Lung (tissue), 17 donors: ENCODE measurements at places on chromosomes 2 and 18. TPM values are rescaled to one million over a fixed set of nuclear protein-coding genes. Genes with fewer than 3 reads are reported as not detected.
A peak's percentile ranks its signal among the peaks of the same experiment; 100 is the strongest.

Gene ALPG
- total RNA-seq = 1.0 TPM

Gene SKOR2
- not detected for total RNA-seq

Gene COL4A4
- 20.1 TPM for total RNA-seq

Gene MERTK
- 20.2 TPM for total RNA-seq

Gene FIGN
- total RNA-seq = 5.4 TPM

Gene OR6B2
- total RNA-seq = not detected

Gene NDUFS1
- total RNA-seq = 87.4 TPM

Gene CCL20
- total RNA-seq = 8.0 TPM

Gene PLEKHH2
- total RNA-seq = 311 TPM

Gene FSIP2
- total RNA-seq = 2.6 TPM

Gene GAD1
- 0.80 TPM for total RNA-seq

DNA sequence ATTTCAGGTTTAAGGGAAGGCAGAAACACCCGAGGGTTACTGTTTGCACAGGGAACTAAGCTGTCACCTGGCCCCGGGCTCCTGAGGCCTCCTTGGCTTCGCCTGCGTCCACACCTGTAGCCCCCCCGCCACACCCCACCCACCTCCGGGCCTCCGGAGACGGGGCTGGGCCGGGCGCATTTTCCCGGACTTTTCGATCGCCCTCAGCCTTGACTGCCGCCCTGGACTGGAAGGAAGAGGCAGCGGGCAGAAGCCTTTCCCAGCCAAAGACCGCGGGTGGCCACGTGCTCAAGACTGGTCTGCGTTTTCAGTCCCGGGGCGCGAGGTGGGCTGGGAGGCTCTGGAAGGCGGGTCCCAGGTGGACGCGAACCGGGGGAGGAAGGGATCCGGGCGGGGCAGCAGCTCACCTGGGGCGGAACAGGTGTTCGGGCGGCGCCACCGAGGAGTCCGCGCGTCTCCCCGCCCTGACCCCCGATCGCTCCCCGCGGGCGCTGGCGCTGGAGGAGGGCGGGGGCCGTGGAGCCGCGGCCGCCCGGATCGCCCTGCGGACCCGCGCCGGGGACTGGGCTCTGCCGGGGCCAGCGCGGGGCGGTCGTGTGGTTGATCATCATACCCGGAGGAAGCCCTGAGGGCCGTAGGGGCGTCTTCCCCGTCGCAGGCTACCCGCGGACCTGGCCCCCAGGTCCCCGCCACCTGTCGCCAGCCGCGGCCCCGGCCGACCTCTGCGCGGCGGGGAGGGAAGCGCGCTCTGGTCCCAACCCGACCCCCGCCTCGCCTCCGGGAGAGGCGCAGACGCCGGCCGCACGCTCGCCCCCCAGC is 3.2 kb downstream of the ID2 start:
- H3K4me1 ChIP-seq = no peaks in the 10 kb centered on the region
- no peaks in the 10 kb centered on the region for H3K27me3 ChIP-seq

- H3K4me3 ChIP-seq = no peak overlapping the region
- peaks cover 5% of the 10 kb centered on the region for H3K4me1 ChIP-seq
- no peak overlapping the region for H3K27ac ChIP-seq
- H3K36me3 ChIP-seq = no peaks in the 10 kb centered on the region
Measured at GRCh38 chr2:99715956-99716355, 226.1 kb upstream of the REV1 start.

- no peaks in the 10 kb centered on the region for H3K27me3 ChIP-seq
- no peak overlapping the region for H3K4me3 ChIP-seq
- no peak overlapping the region for H3K27ac ChIP-seq
- H3K4me1 ChIP-seq = no peaks in the 10 kb centered on the region
Measured at GRCh38 chr2:219560037-219560892, 11.1 kb downstream of the OBSL1 start.

DNA sequence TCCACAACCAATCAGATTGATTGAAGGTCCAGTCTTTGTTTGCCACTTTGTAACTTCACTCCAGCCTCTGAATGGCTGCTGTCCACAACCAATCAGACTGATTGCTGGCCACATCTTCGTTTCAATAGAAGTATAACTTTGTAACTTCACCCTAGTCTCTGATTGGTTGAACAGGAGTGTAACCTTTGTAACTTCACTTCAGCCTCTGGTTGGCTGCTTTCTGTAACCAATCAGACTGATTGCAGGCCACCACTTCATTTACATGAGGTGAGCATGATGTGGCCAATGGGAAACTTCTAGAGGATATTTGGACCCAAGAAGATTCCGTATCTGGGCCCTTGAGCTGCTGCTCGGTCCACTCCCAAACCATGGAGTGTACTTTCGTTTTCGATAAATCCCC is 16.9 kb upstream of the ALPP start:
- DNase-seq = no peak
- no peaks in the 10 kb centered on the region for H3K36me3 ChIP-seq
- H3K4me1 ChIP-seq = peaks cover 3% of the 10 kb centered on the region
- H3K27ac ChIP-seq = no peak overlapping the region
- H3K4me3 ChIP-seq = no peak overlapping the region

GRCh38 chr18:48553236-48553635 is 14.4 kb downstream of the CTIF start:
- H3K27ac ChIP-seq = no peak overlapping the region
- H3K27me3 ChIP-seq = no peaks in the 10 kb centered on the region
- no peaks in the 10 kb centered on the region for H3K36me3 ChIP-seq
- H3K4me1 ChIP-seq = no peaks in the 10 kb centered on the region

GRCh38 chr2:149466635-149467034 is 120.9 kb downstream of the MMADHC start:
- H3K27me3 ChIP-seq = peaks cover 13% of the 10 kb centered on the region
- peak; percentile 80 for DNase-seq
- H3K4me3 ChIP-seq = no peak overlapping the region
- no peaks in the 10 kb centered on the region for H3K36me3 ChIP-seq
- no peak overlapping the region for H3K27ac ChIP-seq

DNA sequence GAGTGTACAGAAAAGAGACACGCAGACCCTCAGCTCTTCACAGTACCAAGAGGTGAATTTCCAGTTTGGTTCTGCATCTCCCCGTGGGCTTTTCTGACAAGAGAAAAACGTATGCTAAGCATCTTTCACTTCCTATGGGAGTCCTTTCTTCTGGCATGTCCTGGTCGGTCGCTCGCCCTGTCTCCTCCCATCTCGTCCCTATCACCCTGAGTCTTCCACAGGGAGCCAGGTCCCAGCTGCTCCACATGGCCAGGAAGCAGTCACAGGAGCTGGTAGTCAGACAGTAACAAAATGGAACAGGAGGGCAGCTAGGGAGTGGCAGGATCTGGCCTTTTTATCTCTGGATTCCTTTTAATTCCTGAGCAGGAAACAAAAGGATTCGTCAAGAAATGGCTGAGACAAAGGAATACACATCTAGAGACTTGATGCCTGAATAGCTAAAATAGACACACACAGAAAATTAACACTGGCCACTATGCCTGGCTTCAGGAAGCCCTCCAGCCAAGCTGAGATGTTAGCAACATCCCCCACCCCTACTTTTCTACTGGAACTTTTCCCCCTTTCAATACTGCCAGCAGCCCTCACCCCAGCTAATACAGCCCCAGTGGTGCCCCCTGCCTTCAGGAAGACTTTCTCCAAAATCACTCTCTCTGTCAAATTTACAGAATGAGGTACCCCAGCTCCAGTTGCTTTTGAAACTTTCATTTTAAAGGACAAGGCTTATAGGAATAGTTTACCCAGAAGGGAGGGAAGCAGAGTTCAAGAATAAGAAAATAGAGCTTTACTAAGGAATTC is 136.1 kb downstream of the DNER start:
- no peak overlapping the region for H3K4me3 ChIP-seq
- no peaks in the 10 kb centered on the region for H3K27me3 ChIP-seq
- DNase-seq = no peak
- no peaks in the 10 kb centered on the region for H3K36me3 ChIP-seq
- no peaks in the 10 kb centered on the region for H3K4me1 ChIP-seq

GRCh38 chr2:127275789-127276188 is 18.2 kb downstream of the ERCC3 start:
- H3K4me1 ChIP-seq = no peaks in the 10 kb centered on the region
- no peak overlapping the region for H3K4me3 ChIP-seq
- peaks cover 43% of the 10 kb centered on the region for H3K36me3 ChIP-seq
- H3K27me3 ChIP-seq = no peaks in the 10 kb centered on the region

DNA sequence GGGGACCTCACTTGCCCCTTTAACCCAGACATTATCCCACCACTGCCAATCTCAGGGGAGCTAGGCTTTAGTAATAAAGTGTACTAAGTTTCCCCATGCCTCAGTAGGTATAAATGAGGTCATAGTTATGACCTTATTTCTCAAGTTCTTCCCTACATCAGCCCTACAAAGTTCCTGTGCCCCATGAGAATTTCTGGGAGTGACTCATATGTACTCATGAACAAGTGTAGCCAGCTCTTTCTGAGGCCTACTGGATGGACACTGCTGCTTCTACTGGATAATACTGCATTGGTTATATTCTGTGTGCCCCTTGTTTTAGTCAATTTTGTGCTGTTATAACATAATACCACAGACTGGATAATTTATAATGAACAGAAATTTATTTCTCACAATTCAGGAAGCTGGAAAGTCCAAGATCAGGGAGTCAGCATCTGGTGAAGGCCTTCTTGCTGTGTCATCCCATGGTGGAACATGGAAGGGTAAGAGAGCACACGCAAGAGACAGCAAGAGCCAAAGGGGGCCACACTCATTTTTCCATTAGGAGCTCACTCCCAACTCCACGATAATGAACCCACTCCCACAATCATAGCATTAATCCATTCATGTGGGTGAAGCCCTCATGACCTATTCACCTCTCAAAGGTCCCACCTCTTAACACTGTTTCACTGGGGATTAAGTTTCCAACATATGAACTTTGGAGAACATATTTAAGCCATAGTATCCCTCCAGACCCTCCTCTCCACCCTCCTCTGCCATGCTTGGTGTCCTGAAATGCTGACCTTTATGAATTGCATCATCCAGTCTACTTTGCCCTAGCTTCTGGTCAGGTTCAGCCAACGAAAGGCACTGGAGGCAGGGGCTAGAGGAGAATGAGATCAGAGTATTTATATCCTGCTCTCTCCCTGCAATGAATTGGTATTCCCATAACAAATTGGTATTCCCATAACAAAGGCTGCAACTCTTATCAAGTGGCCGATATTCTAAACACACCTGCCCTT is 25.4 kb upstream of the ST3GAL5 start:
- no peaks in the 10 kb centered on the region for H3K36me3 ChIP-seq
- H3K27me3 ChIP-seq = no peaks in the 10 kb centered on the region
- no peak for DNase-seq
- H3K4me1 ChIP-seq = no peaks in the 10 kb centered on the region
- H3K27ac ChIP-seq = no peak overlapping the region

- H3K4me3 ChIP-seq = no peak overlapping the region
- H3K27me3 ChIP-seq = no peaks in the 10 kb centered on the region
- DNase-seq = no peak
Measured at GRCh38 chr18:59083136-59083818, 56.4 kb upstream of the SEC11C start.

- no peaks in the 10 kb centered on the region for H3K27me3 ChIP-seq
- no peaks in the 10 kb centered on the region for H3K36me3 ChIP-seq
- no peak overlapping the region for H3K4me3 ChIP-seq
- H3K27ac ChIP-seq = no peak overlapping the region
Measured at GRCh38 chr2:33426666-33427231, 49.7 kb upstream of the RASGRP3 start.

DNA sequence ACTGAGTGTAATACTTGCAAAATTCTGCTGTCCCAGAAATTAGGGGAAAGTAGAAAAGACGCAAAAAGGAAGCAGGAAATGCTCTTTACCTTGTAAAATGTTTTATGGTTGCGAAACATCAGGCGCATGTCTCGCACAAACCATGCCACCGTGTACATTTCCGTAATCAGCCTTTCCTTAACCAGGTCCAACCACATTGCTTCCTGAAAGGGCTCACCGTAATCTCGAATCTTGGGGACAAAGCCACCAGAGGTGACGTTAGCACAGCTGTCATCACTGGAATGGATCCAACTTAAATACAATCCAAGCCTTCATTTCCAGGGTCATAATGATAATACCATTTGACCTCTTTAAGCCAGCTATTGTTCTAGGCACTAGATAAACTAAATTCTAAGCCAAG is 49.3 kb downstream of the SP110 start:
- no peaks in the 10 kb centered on the region for H3K4me1 ChIP-seq
- no peaks in the 10 kb centered on the region for H3K27me3 ChIP-seq
- peak overlapping the region; percentile 56 for H3K27ac ChIP-seq

DNA sequence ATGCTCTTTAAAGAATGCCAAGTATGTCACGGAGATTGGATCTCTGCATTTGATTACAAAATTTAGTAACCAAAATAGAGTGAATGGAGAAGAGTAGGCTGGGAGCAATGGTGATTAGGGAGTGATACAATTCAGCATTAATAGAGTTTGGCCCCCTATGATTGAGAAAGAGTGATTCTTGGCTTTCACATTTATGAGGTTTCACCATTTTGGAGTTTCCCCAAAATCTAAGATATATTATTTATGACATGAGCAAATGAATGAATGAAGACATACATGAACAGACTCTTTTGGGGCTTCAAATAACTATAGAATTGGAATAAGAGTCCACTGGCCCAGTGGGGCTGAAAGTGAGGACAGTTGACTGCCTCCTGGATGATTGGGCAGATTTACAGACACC is 255.2 kb downstream of the LPIN1 start:
- H3K4me3 ChIP-seq = no peak overlapping the region
- H3K4me1 ChIP-seq = peaks cover 6% of the 10 kb centered on the region
- no peaks in the 10 kb centered on the region for H3K36me3 ChIP-seq
- DNase-seq = no peak

DNA sequence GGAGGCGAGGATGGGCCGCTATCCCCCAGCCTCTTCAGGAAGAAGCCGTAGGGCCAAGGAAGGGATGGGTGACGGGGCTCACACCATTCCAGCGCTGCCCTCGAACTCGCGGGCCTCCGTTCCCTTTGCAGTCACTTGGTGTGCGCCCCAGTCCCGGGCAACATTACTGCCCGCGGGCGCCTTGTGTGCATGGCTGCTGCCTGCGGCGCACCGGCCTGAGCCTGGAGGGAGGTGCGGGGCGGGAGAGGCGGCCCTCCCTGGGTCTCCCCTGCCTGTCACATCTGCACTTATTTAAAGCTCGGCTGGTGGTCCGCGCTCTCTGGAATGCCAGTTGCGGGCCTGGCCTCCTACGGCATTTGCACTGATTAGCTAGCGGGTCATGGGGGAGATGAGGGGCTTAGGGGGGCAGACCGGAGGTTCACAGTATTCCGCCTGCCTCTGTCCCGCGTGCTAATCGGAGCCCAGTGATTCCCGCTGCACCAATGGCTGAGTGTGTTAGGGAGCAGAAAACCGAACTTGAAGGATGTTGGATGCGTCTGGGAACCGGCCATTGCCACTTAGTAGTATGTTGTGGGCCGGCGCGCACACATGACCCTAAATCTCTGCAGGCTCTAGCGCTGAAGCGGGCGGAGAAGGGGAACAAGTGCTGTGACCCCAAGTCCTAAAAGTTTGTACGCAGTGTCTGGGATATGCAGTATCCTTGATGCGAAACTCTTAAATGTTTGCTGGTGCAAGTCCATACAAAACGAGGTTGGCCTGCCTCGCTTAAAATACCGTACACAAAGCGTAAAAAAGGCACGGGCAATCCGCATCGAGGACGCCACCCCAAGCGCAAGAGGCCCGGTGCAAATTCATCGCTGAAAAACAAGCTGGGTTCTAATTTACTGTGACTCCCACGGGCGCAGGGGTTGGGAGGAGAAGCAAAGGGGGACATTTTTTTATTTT is 161.2 kb upstream of the SIX2 start:
- H3K4me3 ChIP-seq = no peak overlapping the region
- peaks cover 79% of the 10 kb centered on the region for H3K27me3 ChIP-seq
- H3K36me3 ChIP-seq = no peaks in the 10 kb centered on the region
- H3K4me1 ChIP-seq = no peaks in the 10 kb centered on the region
